Fibroblast of skin of scalp (primary cell): ENCODE measurements at places on chromosomes 4 and X.

DNA sequence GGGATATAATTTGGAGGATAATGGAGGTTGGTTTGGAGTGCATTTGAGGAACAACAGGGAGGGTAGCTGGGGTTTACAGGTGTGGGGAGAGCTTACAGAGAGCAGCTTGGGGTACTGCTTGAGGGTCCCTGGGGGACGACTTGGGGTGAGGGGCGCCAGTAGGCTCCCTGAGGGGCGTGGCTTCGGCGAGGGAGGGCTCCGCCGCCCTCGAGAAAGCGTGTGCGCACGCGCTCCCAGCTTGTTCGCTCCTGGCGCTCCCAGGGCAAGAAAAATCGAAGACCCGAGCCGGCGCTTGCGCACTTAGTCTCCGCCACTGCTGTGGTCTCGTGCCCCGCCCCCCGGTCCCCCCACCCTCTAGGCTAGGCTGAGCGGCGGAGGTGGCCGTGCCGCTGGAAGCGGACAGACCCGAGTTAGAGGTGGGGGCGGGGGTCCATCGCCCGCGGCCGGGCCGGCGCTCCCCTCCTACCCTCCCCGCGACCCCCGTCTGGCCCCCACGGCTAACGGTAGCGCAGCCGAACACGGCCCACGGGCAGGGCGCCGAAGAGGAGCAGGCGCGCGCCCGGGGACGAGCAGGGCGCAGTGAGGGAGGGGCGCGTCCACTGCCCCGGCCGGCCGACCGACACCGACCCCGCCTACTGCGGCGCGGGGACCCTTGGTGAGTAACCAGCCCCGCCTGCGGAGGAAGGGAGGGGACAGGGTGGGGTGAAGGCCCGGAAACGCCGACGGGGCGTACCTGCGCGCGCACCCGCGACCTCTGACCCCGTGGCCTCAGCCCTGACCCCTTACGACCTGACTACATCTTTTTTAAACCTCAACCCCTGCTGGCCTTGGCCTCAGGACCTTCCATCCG is 5.4 kb upstream of the CCDC120 start:
- DNase-seq = peak; percentile 70

- DNase-seq = no peak
Observed at GRCh38 chr4:37528166-37528885, 157.8 kb downstream of the RELL1 start.

DNA sequence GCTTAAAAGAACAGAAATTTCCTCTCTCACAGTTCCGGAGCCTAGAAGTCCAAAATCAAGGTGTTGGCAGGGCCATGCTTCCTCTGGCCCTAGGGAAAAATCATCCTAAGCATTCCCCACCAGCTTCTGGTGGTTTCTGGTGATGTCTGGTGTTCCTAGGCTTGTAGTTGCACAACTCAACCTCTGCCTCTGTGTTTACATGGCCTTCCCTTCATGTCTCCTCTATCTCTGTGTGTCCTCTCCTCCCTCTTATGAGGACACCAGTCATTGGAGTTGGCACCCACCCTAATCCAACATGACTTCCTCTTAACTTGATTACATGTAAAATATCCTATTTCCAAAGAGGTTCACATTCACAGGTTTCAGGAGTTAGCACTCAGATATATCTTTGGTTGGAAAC is 15.4 kb downstream of the LRP2BP start:
- DNase-seq = no peak

DNA sequence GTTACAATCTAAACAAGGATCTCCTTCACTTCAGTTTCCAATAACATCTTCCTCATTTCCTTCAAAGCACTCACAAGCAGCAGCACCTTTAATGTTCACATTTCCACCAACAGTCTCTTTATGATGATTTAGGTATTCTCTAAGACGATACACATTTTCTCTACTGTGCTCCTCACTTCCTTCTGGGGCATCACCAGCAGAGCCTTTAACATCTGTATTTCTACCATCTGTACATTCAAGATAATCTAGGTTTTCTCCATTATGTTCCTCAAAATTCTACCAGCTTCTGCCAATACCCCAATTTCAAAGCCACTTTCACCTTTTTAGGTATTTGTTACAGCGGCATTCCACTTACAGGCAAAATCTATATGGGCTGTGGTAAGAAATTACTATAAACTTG is 80.6 kb downstream of the FBXW7 start:
- DNase-seq = no peak

GRCh38 chr4:145097331-145097820 is 620 bp downstream of the ANAPC10 start:
- DNase-seq = no peak

GRCh38 chrX:80841259-80841658 is 31.6 kb upstream of the BRWD3 start:
- DNase-seq = no peak

DNA sequence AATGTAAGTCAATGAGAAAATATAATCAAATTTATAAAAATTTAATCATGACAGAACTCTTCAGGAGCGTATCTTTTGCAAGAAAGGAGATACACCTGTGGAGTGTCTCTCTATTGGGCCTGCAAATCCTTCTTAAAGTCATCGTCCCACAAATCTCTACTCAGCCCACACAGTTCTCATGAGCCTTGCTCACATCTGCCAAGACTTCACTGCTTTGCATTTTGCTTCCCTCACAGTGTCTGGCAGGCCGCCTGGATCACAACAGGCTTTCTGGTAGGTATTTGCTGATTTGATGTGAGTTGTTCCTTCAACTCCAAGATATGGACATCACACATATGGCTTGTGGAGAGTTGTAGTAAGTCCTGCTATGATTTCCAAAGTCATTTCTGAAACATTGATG is 183.1 kb upstream of the ARX start:
- no peak for DNase-seq

DNA sequence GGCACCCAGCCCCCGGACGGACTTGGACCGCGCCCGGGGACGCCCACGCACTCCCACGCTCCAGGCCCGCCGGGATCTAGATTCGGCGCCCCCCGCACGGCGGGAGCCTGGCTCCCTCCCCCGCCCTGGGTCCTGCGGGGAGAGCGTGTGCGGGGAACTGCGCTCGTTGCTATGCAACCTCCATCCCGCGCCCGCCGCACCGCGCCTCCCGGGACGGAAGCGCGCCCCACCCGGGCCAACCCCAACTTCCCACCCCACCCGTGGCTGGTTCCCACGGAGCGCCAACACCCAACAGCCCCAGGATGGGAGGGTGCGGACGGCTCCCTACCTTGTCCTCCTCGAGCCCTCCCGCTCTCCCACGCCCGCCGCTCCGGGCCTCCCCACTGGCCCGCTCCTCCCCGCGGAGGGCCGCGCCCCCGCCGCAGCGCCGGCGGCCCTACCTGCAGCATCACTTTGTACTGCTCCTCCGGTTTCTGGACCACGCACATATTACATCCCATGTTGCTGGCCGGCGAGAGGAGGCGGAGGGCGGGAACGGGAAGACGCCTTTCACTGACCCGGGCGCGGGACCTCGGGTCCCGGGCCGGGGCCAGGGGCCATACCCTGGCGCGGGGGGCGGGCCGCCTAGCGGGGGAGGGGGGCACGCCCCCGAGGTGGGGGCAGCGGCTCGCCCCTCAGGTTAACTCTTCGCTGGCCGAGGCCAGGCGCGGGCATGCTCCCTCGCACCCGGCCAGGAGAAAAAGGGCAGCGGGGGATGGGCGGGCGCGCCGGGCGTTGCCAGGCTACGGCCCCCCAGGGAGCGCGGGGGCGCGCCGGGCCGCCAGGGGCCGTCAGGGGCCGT is at the start of gene PDZD4:
Gene PDZD4, minus strand, starts transcription at position 746 of the 841 bp plus-strand sequence. Its CDS starts 246 bp downstream, at position 500.
- no peak for DNase-seq

DNA sequence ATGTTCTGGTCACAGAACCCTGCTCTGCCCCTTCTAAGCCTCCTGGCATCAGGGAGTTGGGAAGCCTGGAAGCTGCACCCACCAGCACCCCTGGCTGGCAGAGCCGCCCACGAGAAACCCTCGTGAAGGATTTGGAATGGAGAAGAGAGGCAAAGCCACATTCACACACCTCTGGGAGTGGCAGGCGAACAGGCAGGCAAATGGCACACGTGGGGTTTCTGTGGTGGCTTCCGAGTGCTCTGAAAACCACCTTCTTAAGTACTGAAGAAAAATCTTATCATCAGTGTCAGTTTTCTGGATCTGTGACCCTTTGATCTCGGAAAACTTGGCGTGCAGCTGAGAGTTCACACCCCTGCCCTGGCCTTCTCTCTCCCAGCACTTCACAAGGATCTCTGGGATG is 442.2 kb upstream of the FRG1 start:
- no peak for DNase-seq

DNA sequence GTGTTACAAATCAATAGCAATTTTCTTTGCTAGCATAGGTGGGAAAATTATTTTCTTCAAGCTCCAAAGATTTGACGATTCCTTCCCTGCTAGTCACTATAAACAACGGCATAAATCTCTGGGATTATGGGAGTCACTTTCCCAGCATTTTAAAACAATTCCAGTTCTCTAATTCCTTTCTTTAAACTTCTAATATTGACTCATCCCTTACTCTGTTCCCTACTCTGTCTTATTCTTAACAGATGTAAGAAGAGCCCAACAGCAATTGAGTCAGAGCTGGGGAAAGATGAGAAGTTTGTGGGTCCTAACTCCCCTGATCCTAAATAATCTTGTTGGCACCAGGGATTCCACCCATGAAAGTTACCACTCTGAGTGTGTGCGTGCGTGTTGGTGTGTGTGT is 47.4 kb upstream of the IL21 start:
- peak; percentile 82 for DNase-seq

DNA sequence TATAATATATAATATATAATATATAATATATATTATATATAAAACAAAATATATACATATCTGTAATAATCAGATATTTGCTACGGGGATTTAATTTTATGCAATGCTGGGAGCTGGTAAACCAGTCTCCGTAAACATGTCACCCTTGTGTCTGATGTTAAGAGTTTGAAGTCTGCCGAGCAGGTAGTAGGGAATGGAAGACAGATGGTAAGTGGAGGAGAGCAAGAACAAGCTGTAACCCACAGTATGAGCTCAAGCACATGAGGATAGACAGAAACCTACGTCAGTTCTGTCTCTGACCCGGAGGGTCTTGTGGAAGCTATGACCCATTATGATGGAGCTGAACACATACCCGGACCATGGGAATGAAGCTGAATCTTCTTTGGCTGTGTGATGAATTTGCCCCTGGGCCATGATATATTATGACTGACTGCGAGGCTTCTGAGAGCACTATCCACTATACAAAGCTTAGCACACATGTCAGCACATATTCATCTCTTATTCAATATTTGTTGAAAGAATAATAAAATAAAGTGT is 46.2 kb downstream of the TIGD2 start:
- DNase-seq = no peak

GRCh38 chr4:143358923-143359643 is 22.4 kb downstream of the GAB1 start:
- peak; percentile 35 for DNase-seq

DNA sequence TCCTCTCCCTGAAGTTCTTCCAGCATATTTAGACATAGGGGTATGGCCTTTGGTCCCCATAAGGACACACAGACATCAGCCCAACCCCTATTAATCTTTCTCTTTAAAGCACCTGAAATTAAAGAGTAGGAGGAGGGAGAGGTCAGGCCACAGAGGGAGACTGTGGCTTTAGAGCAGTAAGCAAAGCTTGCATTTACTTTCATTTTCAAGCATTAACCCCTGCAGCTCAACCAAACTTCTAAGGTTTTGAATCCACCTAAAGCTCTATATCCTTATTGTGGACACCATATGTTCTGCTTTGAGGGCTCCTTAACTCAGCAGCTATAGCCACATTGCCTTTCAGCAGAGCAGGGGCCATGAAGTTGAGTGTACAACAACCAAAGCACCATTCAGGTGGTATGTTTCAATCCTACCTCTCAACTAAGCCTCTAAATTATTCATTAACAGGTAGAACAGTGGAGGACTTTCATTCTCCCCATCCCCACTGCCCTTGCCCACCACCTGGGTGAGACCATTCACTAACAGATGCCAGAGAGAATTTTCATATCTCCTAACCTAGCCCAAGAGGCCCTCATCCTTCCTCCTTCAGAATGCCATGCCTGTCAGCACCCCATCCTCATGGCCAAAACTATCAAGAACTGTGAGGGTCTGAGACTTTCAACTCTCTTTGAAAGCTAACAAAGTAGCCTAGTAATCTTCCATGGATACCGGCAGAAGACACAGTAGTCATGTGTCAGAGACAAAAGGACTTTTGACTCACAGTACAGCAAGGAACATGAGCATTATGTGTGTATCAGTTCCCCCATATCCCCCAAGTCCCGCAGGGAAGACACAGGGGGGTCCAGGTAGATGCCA is 20.8 kb downstream of the LIN54 start:
- DNase-seq = peak; percentile 11
